ENCODE measurements at places on chromosomes 5 and 9.

GRCh38 chr5:62306323-62306895 is 403 bp downstream of the KIF2A start:
- DNase-seq, result no peak
- H3K4me1 ChIP-seq, result peaks cover 67% of the 10 kb centered on the region
- H3K27me3 ChIP-seq, result no peaks in the 10 kb centered on the region
- peak overlapping the region; percentile 90 for H3K27ac ChIP-seq
- peaks cover 42% of the 10 kb centered on the region for H3K36me3 ChIP-seq
- H3K4me3 ChIP-seq, result peak overlapping the region; percentile 95

DNA sequence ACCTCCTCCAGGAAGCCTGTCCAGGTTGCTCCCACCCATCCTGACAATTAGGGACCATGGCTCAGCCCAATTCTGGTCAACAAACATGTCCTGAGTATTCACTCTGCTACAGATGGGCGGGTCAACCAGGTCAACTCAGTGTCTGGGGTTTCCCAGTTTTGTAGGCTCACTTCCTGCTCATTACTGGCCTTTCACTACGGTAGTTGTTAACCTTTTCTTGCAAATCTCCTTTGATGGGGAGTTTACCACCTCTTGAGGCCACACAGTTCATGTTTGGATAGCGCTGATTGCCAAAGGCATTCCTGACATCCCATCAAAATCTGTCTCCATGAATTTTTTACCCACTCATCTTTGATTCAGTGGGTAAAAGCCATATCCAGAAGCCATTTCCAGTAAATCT is 13.8 kb downstream of the TMEM8B start:
- no peak for DNase-seq
- H3K27me3 ChIP-seq, result no peaks in the 10 kb centered on the region
- H3K4me3 ChIP-seq, result no peak overlapping the region
- H3K27ac ChIP-seq, result no peak overlapping the region

GRCh38 chr5:1360861-1361260 is 16.0 kb upstream of the CLPTM1L start:
- H3K27me3 ChIP-seq, result peaks cover 12% of the 10 kb centered on the region
- no peak overlapping the region for H3K4me3 ChIP-seq
- H3K36me3 ChIP-seq, result no peaks in the 10 kb centered on the region
- H3K27ac ChIP-seq, result no peak overlapping the region
- DNase-seq, result no peak

DNA sequence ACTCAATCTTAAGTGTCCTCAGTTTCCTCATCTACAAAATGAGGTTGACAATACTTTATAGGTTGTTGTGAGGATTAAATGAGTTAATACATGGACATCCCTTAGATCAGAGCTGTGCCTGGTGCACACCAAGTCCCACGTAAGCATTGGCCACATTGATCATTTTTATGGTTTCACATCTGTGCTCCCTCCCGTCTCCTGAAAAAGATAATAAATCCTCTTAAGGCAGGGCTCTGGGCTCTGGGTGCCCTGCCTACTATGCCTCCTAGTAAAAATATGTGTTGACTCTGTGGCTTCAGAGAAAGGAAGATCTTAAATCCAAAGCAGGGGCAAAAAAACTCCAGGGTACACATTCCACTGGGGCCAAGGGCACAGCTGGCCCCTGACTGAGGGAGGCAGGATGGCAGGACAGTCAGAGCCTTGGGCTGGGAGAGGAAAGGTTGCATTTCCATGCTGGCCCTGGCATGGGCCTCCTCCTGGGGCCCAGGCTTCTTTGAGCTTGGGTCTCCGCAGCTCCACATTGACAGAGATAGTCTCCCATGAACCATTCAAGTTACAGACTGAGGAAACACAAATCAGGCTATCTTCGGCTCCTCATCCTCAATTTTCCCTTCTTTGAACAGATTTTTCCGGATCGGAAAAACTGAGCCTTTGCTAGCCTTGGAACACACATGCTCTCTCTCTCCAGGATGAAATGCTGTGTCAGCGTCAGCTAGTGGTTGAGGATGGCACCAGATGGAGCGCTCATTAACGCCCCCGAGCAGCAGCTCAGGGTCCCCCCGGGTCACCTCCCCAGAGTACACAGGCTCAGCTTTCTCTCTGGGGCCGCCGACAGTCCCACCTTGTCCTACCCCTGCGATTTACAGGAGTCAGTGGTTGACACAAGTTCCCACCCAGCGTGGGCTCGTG is 22.4 kb upstream of the KIF12 start:
- no peak overlapping the region for H3K27ac ChIP-seq
- H3K27me3 ChIP-seq, result peaks cover 5% of the 10 kb centered on the region
- no peaks in the 10 kb centered on the region for H3K36me3 ChIP-seq
- H3K4me1 ChIP-seq, result no peaks in the 10 kb centered on the region
- no peak for DNase-seq

GRCh38 chr9:129749575-129749974 is 3.3 kb downstream of the PTGES start:
- no peaks in the 10 kb centered on the region for H3K36me3 ChIP-seq
- H3K27ac ChIP-seq, result no peak overlapping the region
- no peak for DNase-seq
- peaks cover 3% of the 10 kb centered on the region for H3K27me3 ChIP-seq
- peaks cover 12% of the 10 kb centered on the region for H3K4me1 ChIP-seq

DNA sequence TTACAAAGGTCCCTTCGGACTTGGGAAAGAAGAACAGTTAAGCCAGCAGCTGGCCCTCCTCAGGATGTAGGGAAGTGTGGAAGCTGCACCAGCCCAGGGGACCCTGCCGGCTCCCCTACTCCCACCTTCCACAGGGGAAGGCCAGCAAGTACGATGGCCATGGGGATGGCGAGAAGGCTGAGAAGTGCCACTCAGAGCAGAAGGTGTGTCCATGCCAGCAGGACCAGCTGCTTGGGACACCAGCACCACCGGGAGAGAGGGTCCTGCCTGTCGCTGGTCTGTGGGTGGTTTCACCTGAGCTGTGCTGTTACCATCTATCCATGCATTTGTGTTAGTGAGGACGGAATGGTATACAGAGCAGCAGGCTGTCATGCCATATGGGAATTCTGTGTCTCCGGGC is 148.6 kb upstream of the PHYKPL start:
- H3K4me3 ChIP-seq, result no peak overlapping the region
- DNase-seq, result no peak
- no peak overlapping the region for H3K27ac ChIP-seq
- H3K36me3 ChIP-seq, result no peaks in the 10 kb centered on the region
- no peaks in the 10 kb centered on the region for H3K27me3 ChIP-seq

GRCh38 chr9:74872619-74873233 is 15.0 kb downstream of the TRPM6 start:
- H3K36me3 ChIP-seq, result no peaks in the 10 kb centered on the region
- no peak overlapping the region for H3K4me3 ChIP-seq
- no peaks in the 10 kb centered on the region for H3K4me1 ChIP-seq
- no peak for DNase-seq

DNA sequence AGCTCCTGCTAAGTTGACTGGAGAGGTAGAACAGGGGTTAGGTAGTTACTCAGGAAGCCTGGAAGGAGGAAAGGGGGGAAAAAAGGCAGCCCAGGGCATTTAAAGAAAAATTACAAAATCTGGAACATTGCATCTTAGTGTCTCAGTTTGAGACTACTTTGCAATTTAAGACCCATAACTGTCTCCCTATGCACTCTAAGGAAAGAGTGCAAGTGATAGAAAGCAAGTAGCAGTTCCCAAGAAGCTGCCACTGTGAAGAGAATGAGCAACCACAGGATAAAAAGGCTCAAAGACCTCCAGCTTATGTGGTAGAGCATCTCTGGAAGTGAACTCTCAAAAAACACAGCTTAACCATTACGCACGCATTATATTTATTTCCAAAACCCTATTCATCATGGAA is 141.8 kb downstream of the SLCO4C1 start:
- DNase-seq, result no peak
- no peaks in the 10 kb centered on the region for H3K4me1 ChIP-seq
- H3K36me3 ChIP-seq, result no peaks in the 10 kb centered on the region
- H3K27ac ChIP-seq, result no peak overlapping the region
- peak overlapping the region; percentile 59 for H3K4me3 ChIP-seq

GRCh38 chr5:113546703-113547183 is 33.2 kb downstream of the YTHDC2 start:
- no peak overlapping the region for H3K4me3 ChIP-seq
- no peaks in the 10 kb centered on the region for H3K27me3 ChIP-seq
- peaks cover 17% of the 10 kb centered on the region for H3K4me1 ChIP-seq
- peaks cover 55% of the 10 kb centered on the region for H3K36me3 ChIP-seq
- H3K27ac ChIP-seq, result no peak overlapping the region

DNA sequence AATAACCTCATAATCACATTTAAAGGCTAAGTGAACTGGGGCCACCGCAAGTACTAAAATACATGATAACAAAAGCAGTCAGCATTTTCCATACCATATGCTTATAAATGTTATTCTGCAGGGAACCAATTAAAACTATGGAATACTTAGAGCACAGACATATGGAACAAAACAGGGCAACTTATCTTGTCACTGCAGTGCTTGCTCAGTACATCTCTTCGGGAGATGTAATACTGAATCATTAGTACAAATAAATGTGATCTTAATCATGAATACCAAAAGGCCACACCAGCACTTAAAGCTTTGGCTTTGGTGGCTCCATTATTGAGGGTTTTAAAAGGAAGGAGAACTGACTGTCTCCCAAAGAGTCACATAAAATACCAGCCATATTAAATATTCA is 32.1 kb downstream of the PRUNE2 start:
- peaks cover 8% of the 10 kb centered on the region for H3K27me3 ChIP-seq
- no peaks in the 10 kb centered on the region for H3K4me1 ChIP-seq
- DNase-seq, result no peak

DNA sequence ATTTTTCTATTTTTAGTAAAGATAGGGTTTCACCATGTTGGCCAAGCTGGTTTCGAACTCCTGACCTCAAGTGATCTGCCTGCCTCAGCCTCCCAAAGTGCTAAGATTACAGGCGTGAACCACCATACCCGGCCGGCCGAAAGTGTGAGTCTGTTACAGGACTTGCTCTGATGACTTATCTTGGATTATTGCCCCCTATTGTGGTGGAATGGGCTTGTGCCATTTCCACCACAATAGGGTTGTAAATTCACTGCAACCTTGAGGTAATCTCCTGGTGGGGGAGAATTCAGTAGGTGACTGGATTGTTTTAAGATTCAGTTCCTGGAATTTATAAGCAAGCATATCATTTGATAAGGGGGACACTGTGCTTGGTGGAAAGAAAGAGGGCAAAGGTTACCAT is 15.0 kb upstream of the HMGCR start:
- H3K27me3 ChIP-seq, result no peaks in the 10 kb centered on the region
- peaks cover 2% of the 10 kb centered on the region for H3K4me1 ChIP-seq
- no peak for DNase-seq

DNA sequence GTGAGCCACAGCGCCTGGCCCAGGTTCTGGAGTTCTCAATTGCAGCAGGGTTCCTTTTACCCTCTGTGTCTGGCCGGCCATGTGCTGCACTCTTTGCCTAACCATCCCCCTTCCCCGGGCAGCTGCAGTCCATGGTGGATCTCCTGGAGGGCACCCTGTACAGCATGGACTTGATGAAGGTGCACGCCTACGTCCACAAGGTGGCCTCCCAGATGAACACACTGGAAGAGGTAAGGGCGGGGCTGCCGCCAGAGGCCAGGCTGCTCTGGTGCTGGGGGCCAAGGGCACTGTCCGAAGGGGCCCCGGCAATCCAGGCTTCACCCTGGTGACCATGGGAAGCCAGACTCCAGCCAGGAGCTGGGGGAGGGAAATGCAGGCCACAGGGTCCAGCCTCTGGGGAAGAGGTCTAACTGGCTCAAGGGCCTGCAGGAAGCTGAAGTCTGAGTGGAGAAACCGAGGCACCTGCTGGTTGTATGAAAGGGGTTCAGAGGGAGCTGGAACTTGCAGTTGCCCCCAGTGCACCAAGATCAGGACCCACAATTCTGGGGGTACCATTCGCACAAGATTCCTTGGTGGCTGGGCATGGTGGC is 18.1 kb downstream of the OLFML2A start:
- H3K36me3 ChIP-seq, result no peaks in the 10 kb centered on the region
- no peaks in the 10 kb centered on the region for H3K4me1 ChIP-seq
- H3K27me3 ChIP-seq, result peaks cover 2% of the 10 kb centered on the region
- no peak overlapping the region for H3K27ac ChIP-seq

DNA sequence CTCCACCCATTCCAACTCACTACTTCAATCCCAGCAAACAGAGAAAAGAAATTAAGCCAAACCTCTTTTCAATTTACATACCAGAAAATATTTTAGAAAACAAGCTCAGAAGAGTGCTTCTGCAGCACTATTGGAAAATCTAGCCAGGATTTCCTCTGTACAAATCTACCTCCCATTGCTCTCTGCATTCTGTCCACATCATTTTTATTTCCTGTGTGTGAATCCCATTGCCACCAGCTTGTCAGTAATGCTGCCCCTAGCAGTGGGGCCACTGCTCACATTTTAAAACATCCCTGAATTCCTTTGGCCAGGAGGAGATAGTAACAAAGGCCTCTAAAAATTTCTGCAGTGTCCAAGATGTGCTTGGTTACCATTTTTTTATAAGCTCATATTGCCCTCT is 232.5 kb downstream of the ARRDC3 start:
- peaks cover 1% of the 10 kb centered on the region for H3K4me1 ChIP-seq
- H3K27ac ChIP-seq, result no peak overlapping the region
- DNase-seq, result no peak
- H3K36me3 ChIP-seq, result no peaks in the 10 kb centered on the region
- H3K4me3 ChIP-seq, result no peak overlapping the region
- peaks cover 7% of the 10 kb centered on the region for H3K27me3 ChIP-seq

GRCh38 chr5:150616024-150616470 is 24.4 kb upstream of the SYNPO start:
- no peaks in the 10 kb centered on the region for H3K36me3 ChIP-seq
- DNase-seq, result no peak
- H3K27me3 ChIP-seq, result no peaks in the 10 kb centered on the region
- H3K4me3 ChIP-seq, result no peak overlapping the region
- no peaks in the 10 kb centered on the region for H3K4me1 ChIP-seq
- no peak overlapping the region for H3K27ac ChIP-seq

DNA sequence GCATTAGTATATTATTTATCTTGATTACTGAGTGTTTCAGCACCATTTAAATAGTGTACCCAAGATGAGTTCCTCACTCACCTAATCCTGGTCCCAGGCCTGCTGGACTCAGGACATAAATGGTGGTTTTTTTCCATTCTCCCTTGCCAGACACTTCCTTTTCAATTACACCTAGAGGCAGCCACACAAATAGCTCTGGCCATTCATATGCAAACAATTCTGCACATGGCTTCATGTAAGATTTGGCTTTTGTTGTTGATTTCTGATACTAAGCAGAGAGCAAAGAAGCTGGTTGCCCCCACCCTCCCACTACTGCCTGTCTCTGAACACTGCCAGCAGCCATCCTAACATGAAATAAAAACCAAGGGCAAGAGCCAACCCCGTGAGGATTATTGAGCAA is 180.4 kb downstream of the SEMA5A start:
- H3K4me1 ChIP-seq, result peaks cover 6% of the 10 kb centered on the region
- H3K4me3 ChIP-seq, result no peak overlapping the region
- H3K27ac ChIP-seq, result no peak overlapping the region
- H3K27me3 ChIP-seq, result no peaks in the 10 kb centered on the region
- no peaks in the 10 kb centered on the region for H3K36me3 ChIP-seq

GRCh38 chr5:135019314-135019713 is 14.7 kb downstream of the PITX1 start:
- peaks cover 6% of the 10 kb centered on the region for H3K27me3 ChIP-seq
- no peak for DNase-seq
- H3K36me3 ChIP-seq, result no peaks in the 10 kb centered on the region
- H3K4me3 ChIP-seq, result no peak overlapping the region

Data from activated CD4-positive, alpha-beta T cell treated with anti-CD3 and anti-CD28 coated beads, Interleukin-2, amount 10 ng/mL, durations not matched to agents 7 days and 5 days (primary cell).